ENCODE measurements at places on chromosomes 7 and 10.

DNA sequence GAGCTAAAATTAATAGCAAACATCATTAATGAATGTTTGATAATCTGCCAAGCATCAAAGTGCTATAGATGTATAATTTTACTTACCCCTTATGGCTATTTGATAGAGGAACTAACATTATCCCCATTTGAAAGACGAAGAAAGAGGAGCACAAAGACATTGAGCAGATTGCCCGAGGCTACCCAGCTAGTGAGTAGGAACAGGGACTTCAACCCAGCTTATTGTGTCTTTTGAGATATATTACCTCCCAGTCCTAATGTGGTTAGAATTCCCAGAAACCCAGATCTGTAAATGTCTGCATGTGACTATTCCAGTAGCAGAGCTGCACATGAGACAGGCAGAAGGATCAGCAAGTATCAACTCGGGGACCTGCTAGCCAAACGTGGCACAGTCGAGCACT, 160.1 kb upstream of the AOAH start:
- no peak for DNase-seq

DNA sequence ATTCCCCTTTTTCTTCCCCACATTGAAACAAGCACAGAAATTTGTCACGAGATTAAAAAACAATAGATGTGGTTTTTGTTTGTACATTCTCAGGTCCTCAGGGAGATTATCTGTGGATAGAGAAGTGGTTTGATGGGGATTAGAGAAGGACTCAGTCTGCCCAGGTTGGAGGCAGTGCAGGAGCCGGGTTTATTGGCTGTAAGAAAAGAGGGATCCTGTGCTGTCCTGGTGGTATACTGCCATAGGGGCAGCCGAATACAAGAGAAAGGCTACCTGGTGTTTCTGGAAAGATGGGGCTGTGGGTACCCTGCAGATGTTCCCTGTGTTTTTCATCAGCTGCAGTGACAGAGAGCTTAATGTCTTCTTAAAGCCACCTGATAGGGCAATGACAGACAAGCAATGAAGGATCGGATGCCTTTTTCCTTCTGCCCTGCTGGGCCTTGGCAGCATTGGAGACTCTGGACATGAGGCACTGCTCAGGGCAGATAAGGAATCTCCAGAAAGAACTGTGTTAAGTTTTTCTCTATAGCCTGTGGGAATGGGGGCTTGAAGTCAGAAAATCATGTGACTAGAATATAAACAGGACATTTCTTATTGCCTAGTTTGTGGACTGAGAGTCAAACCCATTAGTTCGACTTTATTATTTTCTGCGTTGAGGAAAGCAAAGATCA, 18.1 kb upstream of the GPR141 start:
- no peak for DNase-seq

- no peak for DNase-seq
These were observed 260.7 kb upstream of the PRKCQ start for GRCh38 chr10:6840766-6841165.

GRCh38 chr10:86182150-86182549, 184.4 kb downstream of the GRID1 start:
- no peak for DNase-seq

- DNase-seq: no peak
These were observed 173.6 kb downstream of the MBL2 start for GRCh38 chr10:52598936-52599335.

- no peak for DNase-seq
These were observed 66.1 kb downstream of the KCNMA1 start for GRCh38 chr10:77571490-77571889.

DNA sequence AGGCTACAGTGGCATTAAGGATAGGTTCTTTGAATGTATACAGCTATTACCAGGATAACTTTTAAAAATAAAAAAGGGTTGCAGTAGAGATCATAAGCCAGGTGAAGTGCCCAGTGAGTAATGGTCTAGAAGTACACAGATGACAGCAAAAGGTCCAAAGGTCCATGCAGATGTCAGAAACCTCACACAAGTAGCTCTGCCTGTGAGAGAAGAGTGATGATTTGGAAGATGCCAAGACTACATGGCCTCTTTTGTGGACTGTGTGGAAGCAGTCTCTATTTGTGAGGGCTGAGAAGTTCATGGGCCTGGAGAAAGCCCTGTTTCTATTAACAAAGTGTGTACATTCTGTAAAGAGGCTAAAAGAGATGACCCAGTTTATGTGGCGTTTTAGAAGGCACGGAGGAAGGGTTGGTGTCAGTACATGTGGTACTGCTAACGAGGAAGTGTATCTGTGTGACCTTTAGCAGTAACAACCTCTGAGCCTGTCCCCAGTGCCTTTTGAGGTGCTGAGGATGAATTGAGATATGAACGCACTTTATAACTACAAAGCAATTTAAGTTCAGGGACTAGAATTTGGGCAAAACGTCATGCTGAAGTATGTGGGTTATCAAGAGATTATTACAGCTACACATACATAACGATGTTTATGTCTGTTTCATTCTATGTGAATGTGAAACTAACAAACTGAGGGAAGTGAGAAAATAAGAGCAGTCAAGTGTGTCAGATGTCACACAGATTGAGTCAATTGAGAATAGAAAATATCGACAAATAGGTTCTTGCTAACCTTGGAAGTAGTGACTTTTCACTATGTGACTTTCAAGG, 7.6 kb downstream of the CYCS start:
- no peak for DNase-seq

- DNase-seq: no peak
These were observed 70.1 kb upstream of the FAM204A start for GRCh38 chr10:118412132-118412760.

GRCh38 chr10:51875610-51876009, 176.2 kb upstream of the CSTF2T start:
- DNase-seq: no peak

DNA sequence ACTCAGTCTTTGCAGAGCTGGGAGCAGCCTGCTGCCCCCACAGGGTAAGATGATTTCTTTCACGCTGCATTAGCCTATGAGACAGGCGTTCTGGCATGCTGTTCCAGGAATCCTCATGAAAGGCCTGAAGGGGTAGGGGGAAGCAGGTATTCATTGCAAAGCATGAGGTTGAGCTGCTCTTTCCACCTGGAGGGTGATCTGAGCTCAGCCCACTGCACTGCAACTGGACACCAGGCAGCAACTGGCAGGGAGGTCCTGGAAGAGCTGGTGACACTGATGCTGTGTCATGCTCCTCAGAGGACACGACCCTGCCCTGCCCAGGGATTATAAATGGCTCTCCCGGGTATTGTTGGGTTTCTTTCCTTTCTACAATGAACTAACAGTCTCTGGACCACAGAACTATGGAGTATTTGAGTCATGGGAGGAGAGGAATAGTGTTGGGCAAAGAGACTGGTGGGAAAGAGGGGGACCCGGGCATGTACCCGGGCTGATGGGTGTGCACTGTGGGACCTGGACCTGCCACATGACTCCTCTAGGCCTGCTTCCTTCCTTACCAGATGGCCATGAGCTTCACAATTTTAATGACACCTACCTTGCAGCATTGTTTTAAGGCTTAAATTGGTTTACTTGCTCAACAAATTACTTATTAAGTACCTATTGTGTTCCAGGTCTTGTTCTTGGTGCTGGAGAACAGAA, 24.3 kb downstream of the SLC25A28 start:
- no peak for DNase-seq

- no peak for DNase-seq
These were observed 20.4 kb upstream of the UTF1 start for GRCh38 chr10:133209641-133210040.

GRCh38 chr10:95635319-95635733, 21.2 kb downstream of the ALDH18A1 start:
- DNase-seq: no peak

DNA sequence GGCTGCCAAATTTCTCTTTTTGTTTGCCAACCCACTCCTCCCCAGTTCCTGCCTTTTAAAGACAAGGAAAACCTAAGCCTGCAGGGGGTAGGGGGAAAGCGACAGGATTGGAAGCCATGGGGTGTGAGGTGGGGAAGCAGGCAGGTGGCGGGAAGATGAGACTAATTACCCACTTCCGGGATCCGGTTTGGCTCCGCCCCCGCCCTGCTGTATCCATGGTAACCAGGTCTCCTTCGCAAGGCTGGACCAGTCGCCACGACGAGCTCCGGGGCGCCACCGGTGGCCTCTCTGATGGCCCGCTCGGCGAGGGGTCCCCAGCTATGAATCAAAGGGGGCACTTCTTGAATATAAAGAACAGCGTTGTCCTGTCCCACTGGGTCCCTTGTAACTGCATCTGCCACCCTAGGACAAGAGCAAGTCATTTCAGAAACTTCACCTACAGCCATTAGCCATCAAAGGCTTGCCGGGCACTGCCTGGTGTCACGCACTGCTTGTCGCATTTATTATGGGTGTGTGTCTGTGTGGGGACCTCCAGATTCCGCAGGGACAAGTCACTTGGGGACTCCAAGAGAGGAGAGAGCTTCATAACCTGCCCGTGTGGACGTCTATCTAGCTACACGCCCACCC, 55.4 kb upstream of the LMTK2 start:
- DNase-seq: no peak
